ENCODE measurements at places on chromosomes 2 and 18. TPM values are rescaled to one million over a fixed set of nuclear protein-coding genes. Genes with fewer than 3 reads are reported as not detected.

The PLCL1 gene
- 32.6 TPM for total RNA-seq

The MFF gene
- 110 TPM for total RNA-seq

The PROM2 gene
- total RNA-seq: 0.82 TPM

The GNAL gene
- total RNA-seq: 92.9 TPM

The ADRA2B gene
- under 0.01 TPM for total RNA-seq

The GPR155 gene
- 14.7 TPM for total RNA-seq

- no peak for DNase-seq
Measured at GRCh38 chr2:238235331-238235732, 4.5 kb downstream of the HES6 start.

- no peak for DNase-seq
Measured at GRCh38 chr18:47970664-47971531, 40.4 kb upstream of the SMAD2 start.

DNA sequence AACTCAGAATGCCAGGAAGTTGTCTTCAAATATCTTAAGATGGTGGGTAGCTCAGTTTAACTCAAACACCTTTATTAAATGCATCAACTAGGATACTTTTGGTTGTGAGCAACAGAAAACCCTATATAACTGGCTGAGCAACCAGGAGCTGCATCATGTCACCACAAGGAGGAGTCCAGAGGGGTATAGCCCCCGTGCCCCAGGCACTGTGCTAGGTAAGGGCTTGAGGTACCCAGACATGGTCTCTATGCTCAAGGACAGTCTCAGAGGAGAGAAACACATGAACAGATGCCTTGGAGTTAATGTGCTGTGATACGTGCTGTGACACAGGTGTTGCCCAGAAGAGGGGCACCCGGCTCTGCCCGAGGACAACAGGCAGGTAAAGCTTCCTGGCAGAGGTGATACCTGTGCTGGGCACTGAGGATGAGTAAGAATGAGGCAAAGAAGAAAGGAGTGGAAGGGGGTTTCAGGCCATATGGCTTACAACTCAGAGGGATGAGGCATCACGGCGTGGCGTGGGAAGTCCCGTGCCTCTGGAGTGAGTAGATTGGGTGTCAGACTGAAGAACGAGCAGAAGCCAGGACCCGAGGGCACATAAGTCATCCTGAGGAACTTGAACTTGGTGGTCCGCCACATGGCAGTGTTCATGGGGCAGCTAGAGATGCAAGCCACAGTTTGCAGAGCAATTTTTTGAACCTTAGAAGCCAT is 32.0 kb upstream of the CAB39 start:
- DNase-seq: no peak

DNA sequence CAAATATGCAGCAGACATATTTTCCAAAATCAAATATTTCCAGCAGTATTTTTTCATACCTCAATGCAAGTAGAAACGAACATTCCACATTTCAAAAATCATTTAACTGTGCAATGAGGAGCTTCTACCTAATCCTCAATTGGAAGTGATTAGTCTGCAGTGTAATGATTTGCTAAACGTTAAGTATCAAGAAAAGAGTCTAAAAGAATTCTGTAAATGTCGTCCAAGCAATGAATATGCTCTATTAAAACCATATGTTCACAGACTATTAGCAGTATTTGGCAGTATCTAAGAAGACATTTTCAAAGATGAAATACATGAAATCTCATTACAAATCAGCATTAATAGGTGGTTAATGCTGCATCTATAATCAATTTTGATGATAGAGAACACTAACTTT is 15.9 kb downstream of the DYM start:
- no peak for DNase-seq

DNA sequence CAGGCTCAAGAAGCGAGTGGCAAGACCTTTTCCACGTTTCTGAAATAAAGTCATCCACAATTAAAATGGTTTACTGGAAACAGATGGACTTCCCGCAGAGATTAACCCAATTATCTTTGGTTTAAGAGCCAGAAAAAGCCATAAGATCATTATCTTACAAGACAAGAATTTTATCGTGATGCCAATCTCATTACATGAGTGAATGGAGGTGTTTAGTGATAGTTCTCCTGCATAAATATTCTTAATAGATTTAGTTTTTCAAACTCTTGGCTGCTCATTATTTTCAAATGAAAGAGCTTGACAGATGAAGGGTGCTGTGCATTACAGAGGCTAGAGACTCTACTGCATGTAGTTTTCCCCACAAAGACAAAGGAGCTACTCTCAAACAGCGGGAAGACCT is 1028.4 kb upstream of the PIK3C3 start:
- DNase-seq: no peak

- no peak for DNase-seq
Measured at GRCh38 chr2:215793747-215794595, 219.4 kb downstream of the MREG start.

- no peak for DNase-seq
Measured at GRCh38 chr2:85580206-85580605, 2.8 kb downstream of the VAMP8 start.

GRCh38 chr2:119049968-119050704 is 108.1 kb downstream of the MARCO start:
- DNase-seq: no peak

GRCh38 chr18:64474773-64475172 is 325.9 kb upstream of the LINC00305 start:
- no peak for DNase-seq

- no peak for DNase-seq
Measured at GRCh38 chr2:99084256-99084655, 57.3 kb upstream of the C2orf15 start.

- no peak for DNase-seq
Measured at GRCh38 chr18:50341443-50341842, 33.4 kb upstream of the SKA1 start.

GRCh38 chr2:24329700-24330099 is 30.6 kb downstream of the ITSN2 start:
- no peak for DNase-seq

DNA sequence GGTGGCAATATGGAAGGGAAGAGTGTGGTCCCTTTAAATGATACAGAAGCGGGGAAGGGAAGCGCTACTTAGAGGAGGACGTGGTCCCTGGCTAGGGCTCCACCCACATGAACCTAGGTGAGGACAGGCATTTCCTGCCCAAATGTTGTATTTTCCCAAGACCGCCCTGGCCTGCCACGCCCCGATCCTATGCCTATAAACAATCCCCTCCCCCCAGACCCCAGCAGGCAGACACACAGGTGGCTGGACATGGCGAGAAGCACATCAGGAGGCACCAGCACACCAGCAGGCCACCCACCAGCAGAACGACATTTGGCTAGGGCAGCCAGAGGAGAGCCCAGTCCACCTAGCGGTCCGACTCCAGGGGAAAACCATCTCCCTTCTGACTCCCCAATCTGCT is 47.2 kb downstream of the METTL8 start:
- no peak for DNase-seq

GRCh38 chr2:15527074-15527739 is 33.9 kb downstream of the NBAS start:
- DNase-seq: no peak

GRCh38 chr2:24015562-24016375 is 5.9 kb downstream of the MFSD2B start:
- no peak for DNase-seq

Data from frontal cortex (tissue), 4 donors.